CD4-positive, alpha-beta T cell treated with Interleukin-15 for 4 hours (primary cell): ENCODE measurements at places on chromosomes 2 and 18.
A peak's percentile ranks its signal among the peaks of the same experiment; 100 is the strongest.

- no peak for DNase-seq
Measured at GRCh38 chr2:47091118-47091517, 64.0 kb downstream of the STPG4 start.

DNA sequence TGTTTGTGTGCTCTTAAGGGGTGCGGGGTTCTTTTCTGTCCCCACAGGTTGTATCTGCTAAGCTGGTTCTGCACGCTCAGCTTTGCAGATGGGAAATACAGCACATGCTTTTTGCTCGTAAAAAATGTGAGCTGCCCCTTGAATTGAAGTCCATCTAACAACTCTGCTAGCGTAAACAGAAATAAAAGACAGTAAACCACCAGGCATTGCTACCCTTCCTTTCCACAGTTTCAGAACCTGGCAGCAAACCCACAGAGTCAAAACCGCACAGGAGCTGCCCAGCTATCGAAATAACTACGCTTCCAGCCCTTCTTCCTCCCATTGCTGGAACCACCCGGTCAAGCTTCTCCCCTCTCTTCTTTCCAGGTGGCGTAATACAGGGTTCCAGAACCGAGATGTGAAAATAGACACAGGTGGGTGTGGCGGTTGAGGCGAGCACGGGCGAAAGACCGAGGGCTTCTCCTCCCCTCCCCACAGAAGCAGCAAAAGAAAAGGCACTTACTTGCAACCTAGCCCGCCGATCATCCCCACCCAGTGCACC, 479 bp downstream of the SCN9A start:
- no peak for DNase-seq

GRCh38 chr2:236994361-236994760, 91.3 kb upstream of the COPS8 start:
- no peak for DNase-seq

- no peak for DNase-seq
Measured at GRCh38 chr2:217330647-217331046, 470.8 kb upstream of the TNP1 start.

DNA sequence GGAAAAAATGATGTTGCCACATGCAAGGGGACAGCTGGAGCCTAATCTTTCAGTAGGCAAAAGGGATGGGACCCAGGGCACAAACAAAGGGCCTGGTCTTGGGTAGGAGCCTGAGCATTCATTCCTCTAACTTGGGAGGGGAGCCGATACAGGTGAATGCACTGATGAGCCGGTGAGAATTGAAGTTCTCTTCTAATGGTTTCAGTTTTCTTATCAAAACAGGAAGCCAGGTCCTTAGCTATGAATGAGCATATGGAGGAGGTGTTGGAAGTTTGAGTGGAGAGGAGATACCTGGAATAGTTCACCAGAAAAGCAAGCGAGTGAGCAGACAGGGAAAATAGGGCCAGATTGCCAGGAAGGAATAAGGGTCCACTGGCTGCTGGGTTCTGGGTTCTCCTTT, 10.1 kb downstream of the DPP4 start:
- DNase-seq, result peak; percentile 16

DNA sequence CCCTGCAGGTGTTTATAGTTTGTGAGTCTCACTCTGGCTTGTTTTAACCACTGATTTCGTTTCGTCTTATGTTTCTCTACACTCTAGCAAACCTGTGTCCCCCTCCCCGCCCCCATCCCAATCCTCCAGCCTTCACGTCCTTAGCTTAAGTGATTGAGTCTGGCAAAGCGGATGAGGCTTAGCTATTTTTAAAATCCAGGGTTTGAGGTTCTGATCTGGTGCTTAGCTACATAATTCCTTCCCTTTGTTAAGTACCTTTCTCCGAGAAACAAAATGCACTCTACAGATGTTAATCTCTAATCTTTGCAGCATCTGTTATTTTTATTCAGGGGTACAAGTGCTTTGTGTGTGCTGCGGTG, 7.8 kb downstream of the AGAP1 start:
- no peak for DNase-seq

- DNase-seq, result no peak
Measured at GRCh38 chr2:99845296-99845695, 297.1 kb downstream of the AFF3 start.

GRCh38 chr2:239811806-239812560, 213.2 kb downstream of the NDUFA10 start:
- no peak for DNase-seq

GRCh38 chr2:75894170-75894569, 183.5 kb upstream of the GCFC2 start:
- no peak for DNase-seq

GRCh38 chr2:63613391-63613901, 24.7 kb downstream of the MDH1 start:
- DNase-seq, result no peak

GRCh38 chr2:230723363-230723762, 10.7 kb downstream of the CAB39 start:
- peak; percentile 70 for DNase-seq

- DNase-seq, result no peak
Measured at GRCh38 chr2:107088156-107088555, 202.2 kb upstream of the ST6GAL2 start.

GRCh38 chr2:47313728-47314127, 89.2 kb upstream of the MSH2 start:
- DNase-seq, result no peak

GRCh38 chr18:10953672-10954071, 195.7 kb downstream of the PIEZO2 start:
- no peak for DNase-seq

DNA sequence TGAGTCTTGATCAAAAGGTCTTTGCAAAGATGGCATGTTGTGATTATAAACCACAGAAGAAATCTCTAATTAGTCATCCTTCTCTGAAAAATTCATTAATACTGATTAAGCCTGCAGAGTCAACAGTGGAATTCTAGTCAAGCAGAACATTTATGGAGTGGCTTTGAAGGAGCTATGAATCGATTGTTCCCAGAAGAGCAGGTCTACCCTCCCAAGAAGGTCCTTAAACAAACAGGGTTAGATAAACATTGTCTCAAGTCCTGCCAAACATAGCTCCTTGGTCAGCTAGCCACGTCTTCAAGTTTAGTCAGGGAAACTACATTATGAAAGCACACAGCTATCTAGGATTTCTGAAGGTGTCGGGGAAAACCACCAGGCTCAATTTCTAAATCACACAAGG, 88.9 kb downstream of the ITGA4 start:
- DNase-seq, result peak; percentile 6

- no peak for DNase-seq
Measured at GRCh38 chr2:85377083-85377482, 22.5 kb downstream of the ELMOD3 start.

DNA sequence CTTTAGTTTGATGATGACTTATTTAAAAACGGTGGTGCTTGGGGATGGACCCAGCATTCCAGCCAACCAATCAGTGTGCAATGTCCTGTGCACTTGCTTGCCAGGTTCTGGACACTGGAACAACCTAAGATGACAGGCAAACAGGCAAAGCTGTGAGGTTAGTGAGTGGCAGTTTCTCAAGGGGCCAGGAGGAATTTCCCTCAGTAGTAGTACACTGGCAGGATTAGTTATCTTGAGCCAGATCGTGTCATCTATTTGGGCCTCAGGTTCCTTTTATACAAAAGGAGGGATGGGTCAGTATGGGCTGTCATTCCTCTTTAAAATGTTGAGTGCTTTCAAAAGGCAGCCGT, 26.6 kb downstream of the MAP4K4 start:
- DNase-seq, result no peak

- no peak for DNase-seq
Measured at GRCh38 chr2:36918307-36918706, 48.0 kb downstream of the STRN start.

DNA sequence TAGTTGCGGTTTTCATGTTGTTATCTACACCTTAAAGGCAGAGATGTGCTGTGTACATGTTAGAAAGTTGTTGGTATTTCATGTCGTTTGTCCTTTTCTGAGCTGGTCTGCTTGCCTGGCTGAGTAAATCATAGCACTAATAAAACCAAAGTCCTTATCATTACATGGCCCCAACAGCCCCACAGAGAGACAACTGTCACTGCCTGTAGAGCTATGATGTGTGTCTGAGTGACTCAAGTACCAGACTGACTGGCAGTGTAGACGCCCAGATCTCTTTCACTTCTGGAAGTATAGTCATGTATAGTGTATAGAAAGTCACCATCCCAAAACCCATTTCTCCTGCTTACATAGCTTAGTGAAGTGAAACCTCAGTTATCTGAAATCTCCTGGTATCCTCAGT, 4.3 kb downstream of the SOCS6 start:
- no peak for DNase-seq

GRCh38 chr18:4308576-4308975, 146.5 kb downstream of the DLGAP1 start:
- no peak for DNase-seq

DNA sequence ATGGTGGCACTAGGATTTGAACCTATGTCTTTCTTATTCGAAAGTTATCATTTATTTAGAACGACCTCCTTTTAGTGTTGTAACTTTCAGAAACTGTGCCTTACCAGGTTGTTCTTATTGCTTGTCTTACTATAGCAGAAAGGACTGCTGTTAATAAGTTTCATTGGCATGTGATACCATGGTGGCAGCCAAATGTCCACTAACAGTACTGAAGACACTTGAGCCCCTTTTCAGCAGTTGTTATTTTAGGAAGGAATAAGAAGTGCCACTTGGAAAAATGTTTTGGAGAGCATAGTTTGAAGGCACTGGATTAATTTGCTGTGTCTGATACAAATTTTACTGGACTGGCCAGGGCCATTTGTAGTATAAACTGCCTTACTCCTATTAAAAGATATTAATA, 37.7 kb downstream of the CEP192 start:
- DNase-seq, result no peak

DNA sequence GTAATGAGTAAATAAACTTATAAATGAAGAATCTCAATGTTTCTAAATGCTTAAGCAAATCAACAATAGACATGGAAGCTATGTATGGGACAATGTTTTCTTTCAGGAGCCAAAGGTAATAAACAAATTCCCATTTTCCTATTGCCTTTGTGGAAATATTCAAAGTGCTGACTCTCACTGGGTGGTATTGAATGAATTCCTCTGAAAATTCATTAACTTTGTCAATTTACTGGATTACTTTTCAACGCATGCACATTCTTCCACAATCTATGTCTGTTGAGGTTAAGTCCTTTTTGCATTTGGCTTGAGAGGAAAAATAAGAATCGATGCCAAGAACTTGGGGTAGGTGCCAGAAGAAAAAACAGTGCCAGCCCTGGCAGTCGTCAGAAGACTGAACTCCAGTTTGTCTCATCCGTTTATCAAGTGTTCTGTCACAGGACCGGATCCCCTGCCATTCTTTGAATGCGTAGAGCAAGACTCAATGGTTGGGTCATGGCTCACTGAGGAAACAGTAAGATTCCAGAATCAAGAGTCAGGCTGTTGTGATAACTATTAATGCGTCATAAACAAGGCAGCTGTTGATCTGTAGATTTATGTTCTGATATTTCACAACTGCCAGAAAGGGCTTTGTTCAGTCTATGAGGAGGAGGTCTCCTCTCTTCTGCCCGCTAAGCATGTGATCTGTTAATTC, 133.3 kb downstream of the GFPT1 start:
- DNase-seq, result no peak

- no peak for DNase-seq
Measured at GRCh38 chr2:230048010-230048671, 20.6 kb downstream of the SLC16A14 start.

GRCh38 chr2:143533846-143534245, 404.6 kb downstream of the ARHGAP15 start:
- DNase-seq, result no peak

- DNase-seq, result peak; percentile 29
Measured at GRCh38 chr2:207352978-207353671, 176.6 kb upstream of the CREB1 start.

DNA sequence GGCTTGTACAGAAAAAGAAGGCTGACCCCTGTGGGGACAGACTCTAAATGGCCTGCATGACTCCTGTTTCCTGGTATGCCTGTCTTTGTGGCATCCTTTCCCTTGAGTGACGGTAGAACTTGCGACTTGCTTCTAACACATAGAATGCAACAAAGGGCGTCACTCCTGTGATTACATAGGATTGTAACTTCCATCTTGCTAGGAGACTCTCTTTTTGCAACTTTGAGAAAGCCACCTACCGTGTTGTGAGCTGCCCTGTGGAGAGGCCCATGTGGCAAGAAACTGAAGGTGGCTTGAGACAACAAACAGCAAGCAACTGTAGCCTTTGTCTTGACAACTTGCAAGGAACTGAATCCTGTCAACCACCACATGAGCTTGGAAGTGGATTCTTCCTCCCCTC, 46.5 kb downstream of the THNSL2 start:
- no peak for DNase-seq

GRCh38 chr2:234970477-234970882, 18.7 kb downstream of the SH3BP4 start:
- DNase-seq, result no peak

- no peak for DNase-seq
Measured at GRCh38 chr2:10284108-10284870, 18.4 kb upstream of the HPCAL1 start.

- DNase-seq, result no peak
Measured at GRCh38 chr2:146987996-146988395, 856.8 kb upstream of the ACVR2A start.

DNA sequence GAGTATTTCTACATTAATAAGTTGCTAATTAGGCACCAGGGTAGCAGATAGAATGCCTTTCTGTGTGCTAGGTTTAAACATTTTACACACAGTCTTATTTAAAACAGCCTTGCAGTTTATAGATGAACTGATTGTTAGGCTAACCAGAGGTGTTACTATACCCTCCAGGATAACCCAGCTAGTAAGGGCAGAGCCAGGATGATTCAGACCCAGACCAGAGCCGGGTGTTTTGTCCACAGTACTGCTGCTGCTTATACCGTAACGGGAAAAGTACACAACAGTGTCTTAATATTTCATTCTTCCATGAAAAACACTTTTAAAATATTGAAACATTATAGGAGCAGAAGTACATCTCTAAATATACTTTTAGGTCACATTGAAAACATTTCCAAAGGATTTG, 82.7 kb downstream of the MALT1 start:
- no peak for DNase-seq
